ENCODE measurements at places on chromosomes 5 and 9. TPM values are rescaled to one million over a fixed set of nuclear protein-coding genes. Genes with fewer than 3 reads are reported as not detected.
A peak's percentile ranks its signal among the peaks of the same experiment; 100 is the strongest.

GRCh38 chr9:114616684-114617520 lies 5.8 kb downstream of the TMEM268 start:
- DNase-seq: no peak

The SLC27A6 gene
- 3.3 TPM for total RNA-seq

- DNase-seq: peak; percentile 18
Observed at GRCh38 chr9:134618833-134619447, 22.7 kb upstream of the COL5A1 start.

GRCh38 chr9:114953959-114954358 lies 23.6 kb upstream of the TNFSF8 start:
- DNase-seq: no peak

GRCh38 chr5:58718269-58718978 lies 135.5 kb downstream of the RAB3C start:
- DNase-seq: no peak

The PCDHGB2 gene
- 3.8 TPM for total RNA-seq

DNA sequence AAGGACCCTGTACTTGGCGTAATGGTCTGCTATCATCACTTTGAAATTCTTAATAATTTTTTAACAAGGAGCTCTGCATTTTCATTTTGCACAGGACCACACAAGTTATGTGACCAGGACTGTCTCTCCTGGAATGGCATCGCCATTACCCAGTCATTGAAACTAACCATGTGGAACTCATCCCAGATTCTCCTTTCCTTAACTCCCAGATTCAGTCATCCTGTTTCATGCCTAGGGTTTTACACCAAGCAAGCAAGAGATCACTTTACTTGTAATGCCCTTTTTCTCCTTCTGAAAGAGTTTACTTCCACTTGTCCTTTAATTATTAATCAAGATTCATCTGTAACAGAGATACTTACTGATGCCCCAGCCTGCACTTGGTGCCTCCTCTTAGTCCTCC lies 12.0 kb downstream of the FRMD3 start:
- no peak for DNase-seq

DNA sequence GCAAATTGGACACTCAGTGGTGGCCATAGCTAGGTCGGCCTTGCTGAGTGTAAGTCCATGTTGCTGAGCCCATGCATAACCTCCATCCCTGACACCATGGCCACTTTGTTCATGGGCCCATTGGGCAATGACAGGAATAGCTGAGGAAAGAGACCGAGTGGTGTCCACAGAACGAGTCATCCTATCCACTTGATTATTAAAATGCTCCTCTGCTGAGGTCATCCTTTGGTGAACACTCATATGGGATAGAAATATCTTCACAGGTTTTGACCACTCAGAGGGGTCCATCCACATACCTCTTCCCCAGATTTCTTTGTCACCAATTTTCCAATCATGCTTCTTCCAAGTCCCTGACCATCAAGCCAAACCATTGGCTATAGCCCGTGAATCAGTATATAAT lies 63.6 kb downstream of the PPIC start:
- no peak for DNase-seq

All from H9 (cell line).